Esophagus mucosa (tissue), 1 donor: ENCODE measurements at places on chromosomes 2 and 18.

GRCh38 chr2:40281021-40281940, 170.6 kb downstream of the SLC8A1 start:
- ATAC-seq, result peak; percentile 82

DNA sequence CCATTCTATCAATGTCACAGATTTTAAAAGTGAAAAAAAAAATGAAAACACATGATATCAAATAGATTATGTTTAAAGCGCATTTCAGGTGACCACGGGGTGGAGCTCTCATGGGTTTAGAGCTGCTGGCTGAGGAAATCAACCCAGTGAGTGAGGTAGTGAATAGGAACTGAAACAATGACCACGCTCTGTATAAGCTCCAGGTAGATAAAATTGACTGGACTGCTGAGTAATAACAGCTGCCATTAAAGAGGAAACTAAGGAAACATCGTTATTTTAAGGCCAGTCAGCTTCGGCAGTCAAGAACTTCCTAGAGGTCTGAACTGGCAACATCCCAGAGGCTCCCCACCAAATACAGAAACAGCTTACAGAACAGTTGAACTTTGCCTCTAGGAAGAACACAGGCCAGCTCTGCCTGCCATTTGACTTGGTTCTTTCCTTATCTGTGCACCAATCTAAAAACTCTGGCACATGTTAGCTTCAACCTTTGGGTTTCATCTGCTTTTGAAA, 185.9 kb downstream of the PDE1A start:
- ATAC-seq, result peak; percentile 37

- no peak for ATAC-seq
Observed at GRCh38 chr2:108385411-108386071, 7.8 kb downstream of the SULT1C4 start.

GRCh38 chr2:36423172-36423571, 67.6 kb downstream of the CRIM1 start:
- no peak for ATAC-seq

GRCh38 chr2:69177063-69177771, 164.2 kb downstream of the ANTXR1 start:
- peak; percentile 17 for ATAC-seq

GRCh38 chr18:23115683-23116096, 19.6 kb upstream of the CABLES1 start:
- ATAC-seq, result peak; percentile 93

GRCh38 chr18:74310411-74310810, 5.2 kb upstream of the C18orf63 start:
- peak; percentile 82 for ATAC-seq
